ENCODE measurements at places on chromosomes 2 and 18.

DNA sequence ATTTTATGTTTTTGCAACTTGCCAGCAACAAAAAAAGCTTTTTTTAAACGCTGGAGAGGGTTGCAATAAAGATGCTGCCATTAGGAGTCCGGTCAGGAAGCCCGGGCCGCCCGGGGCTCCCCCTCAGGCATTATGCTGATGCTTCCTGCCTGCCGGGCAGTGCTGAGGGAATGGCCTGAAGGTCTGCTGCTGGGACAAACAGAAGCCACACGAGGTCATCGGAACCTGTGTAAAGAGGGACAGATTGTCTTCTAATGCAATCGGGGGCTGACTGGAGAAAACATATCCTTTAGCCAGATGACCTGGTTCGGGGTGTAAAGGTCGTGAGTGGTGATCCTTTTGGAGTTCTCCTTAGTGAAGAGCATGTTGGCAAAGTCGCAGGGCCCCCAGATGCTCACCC, 2.3 kb downstream of the IMPA2 start:
- no peak for DNase-seq

DNA sequence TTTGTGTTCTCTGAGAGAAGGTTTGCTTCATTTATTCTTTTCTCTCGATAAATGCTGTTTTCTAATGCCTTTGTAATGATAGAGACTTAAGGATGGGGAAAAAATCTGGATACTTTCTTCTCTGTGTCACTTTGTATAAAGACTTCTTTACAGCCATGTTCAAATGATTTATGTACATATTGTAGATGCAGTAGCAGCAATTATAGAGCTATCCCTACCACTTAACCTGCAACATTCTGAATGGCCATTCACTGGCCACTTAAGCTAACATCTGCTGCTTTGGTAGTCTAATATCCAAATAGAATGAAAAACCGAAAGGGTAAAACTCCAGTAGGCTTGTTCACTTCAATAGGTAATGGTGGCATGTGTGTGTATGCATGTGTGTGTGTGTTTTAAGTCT, 97.8 kb downstream of the CSRNP3 start:
- DNase-seq = no peak

DNA sequence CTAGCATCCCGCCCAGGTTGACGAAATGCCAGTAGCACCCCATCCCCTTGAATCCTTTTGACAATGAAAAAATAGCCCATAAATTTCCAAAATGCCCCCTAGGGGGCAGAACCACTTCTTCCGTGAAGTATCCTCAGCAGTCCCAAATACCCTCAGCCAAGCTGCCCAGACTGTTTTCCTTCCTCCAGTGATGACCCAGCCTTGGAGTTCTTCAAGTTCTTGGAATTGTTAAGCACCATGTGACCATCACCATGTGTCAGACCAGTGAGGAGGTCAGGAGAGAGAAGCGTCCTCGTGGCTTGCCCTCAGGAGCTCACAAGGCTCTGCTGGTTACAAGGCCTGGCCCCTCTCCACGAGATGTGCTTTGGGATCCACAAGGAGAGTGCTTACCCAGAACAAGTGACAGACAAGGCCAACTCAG, 1.4 kb upstream of the SLC23A3 start:
- DNase-seq = no peak

DNA sequence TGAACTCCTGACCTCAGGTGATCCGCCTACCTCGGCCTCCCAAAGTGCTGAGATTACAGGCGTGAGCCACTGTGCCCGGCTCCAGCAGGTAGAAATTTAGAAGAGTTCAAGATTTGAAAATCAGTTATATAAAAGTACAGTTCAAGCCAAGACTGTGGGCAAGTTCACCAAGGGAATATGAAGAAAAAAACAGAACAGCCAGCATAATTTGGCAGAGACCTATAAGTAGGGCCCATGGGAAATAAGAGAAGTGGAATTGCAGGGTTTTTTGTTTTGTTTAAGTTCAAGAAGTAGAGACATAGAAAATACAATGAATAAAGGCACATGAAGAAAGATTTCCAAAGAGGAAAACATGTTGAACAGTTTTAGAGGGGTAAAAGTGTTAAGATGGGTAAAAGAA, 57.9 kb downstream of the BAZ2B start:
- no peak for DNase-seq

DNA sequence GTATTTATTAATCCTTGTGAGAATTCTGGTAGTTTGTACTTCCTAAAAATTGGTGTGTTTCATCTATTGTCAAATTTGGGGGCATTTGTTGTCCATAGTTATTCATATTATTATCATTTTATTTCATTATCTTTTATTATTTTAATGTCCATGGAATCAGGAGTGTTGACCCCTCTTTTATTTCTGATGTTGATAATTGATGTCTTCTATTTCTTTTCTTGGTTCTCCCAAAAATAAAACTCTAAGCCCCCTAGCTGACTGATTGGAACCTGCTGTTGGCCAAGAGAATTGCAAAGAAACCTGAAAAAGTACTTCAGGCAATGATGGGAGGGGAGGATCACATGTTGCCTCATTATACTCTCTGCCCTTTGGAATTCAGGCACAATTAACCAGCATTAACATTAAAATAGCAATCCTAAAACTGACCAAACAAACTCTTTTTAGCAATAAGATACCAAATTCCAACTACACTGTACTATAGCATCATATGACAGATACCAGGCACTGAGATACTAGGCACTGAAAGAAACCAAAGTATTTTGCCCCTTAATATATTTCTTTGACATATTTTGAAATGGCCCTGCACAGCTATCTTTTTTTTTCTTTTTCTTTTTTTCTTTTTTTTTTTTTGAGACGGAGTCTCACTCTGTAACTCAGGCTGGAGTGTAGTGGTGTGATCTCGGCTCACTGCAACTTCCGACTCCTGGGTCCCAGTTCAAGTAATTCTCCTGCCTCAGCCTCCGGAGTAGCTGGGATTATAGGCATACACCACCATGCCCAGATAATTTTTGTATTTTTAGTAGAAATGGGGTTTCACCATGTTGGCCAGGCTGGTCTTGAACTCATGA, 1097.2 kb upstream of the CNTNAP5 start:
- DNase-seq = no peak

DNA sequence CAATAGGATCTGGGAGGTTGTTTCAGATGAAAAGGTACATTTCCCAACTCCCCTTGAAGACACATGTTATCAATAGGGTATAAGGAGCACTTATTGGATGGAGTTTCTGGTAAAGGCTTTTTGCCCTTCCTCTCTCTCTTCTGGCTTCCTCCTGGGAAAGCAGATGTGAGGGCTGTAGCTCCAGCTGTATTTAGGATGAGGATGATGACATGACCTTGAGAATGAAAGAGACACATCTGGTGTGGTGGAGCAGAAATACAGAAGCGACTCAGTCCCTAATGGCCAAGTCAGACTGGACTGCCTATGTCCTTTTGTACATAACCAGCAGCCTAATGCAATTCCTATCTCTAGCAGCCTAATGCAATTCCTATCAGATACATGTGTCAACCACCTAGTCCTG, 100.9 kb upstream of the NXPH2 start:
- no peak for DNase-seq
